Activated T-helper 1 cell treated with anti-CD3 and anti-CD28 coated beads, Interleukin-2, amount 50 U/mL, for 16 hours (primary cell): ENCODE measurements at places on chromosomes 2 and 18.

DNA sequence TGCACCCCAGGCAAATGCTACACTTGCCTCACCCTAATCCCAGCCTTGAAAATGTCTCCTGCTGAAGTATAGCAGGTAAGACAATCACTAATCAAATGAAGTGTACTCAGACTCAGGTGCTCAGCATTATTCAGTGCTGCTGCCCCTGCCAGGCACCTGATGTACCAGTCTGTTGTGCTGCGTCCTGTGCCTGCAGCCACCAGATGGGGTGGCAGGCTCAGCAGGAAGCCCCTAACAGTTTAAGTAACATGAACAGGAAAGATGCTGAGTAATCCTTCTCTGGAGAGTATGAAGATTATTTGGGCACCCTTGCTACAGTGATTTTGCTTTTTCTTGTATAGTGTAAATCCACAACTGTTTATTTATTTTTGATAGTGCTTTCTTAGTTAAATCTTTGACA is 69.1 kb downstream of the TACR1 start:
- DNase-seq: no peak

- DNase-seq: no peak
Observed at GRCh38 chr2:95050385-95051300, 25.1 kb downstream of the MAL start.

GRCh38 chr2:195967336-195967735 is 101.3 kb downstream of the DNAH7 start:
- no peak for DNase-seq

DNA sequence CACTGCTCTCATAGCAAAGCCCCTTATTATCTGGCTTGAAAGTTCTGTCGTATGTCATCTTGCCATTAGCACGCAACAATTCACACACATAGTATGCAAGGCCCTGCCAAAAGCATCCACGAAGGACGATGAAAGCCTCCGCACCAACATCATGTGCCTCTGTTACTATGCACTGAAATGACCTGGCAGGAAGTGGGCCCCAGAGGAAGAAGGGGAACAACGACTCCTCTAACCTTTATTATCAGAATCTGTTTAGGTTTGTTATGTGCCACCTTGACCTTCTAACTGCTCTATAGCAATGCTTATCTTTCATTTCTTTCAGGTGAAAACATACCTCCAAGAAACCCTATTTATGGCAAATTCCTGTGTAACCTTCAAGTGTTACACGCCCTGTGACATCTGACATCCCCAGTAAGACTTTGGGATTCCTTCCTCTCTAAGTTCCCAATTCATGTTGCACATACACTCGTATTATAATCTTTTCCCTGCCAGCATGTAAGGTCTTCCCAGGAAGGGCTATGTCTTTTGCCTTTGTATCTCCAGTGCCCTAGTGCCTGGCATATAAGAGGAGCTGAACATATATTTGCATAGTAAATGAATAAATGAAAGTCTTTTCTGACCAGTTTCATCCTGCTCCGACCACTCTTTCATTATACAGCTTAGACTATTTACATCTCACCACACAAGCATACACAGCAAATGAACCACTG is 7.0 kb upstream of the NDUFV2 start:
- no peak for DNase-seq

- no peak for DNase-seq
Observed at GRCh38 chr18:23178661-23179081, 43.4 kb downstream of the CABLES1 start.

DNA sequence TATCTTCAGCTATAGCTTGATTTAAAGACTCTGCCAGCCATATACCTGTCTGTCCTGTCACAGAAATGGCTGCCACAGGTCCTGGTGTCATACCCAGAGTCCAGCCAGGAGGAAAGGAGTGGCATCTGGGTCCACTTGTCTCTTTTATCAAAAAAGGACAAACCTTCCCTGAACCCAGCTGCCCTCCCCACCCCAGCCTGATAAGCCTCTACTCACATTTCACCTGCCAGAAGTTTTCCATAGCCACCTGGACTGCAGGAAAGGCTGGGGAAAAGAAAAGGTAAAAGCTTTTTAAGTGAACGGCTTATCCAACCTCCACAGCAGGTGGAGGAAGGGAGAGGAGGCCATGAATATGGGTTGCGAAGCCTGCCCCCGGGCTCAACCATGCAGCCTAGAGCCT is 32.8 kb downstream of the TMEM163 start:
- DNase-seq: no peak

GRCh38 chr18:22330508-22330907 is 87.2 kb downstream of the CTAGE1 start:
- no peak for DNase-seq

DNA sequence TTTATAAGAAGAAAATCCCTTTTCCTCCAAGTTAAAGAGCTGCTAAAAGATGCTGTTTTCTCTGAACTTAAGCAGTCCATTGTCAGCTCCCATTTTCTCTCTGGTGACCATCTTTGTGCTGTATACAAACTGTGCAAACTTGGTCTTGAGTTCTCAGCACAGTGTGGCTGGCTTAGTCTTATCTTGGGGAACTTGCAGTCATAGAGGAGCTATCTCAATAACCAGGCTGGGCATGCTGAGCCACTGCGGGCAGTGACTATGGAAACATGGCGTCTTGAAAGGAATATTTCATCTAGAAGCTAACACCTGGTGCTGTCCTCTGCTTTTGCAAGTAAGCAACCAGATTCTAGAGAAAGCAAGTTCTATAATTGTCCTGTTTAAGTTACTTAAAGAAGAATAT is 1334.4 kb upstream of the CELF4 start:
- DNase-seq: no peak

GRCh38 chr18:55239740-55240139 is 280.5 kb upstream of the CCDC68 start:
- no peak for DNase-seq

GRCh38 chr2:42925742-42926433 is 133.5 kb upstream of the HAAO start:
- DNase-seq: no peak

GRCh38 chr2:180077295-180077906 is 70.3 kb upstream of the CWC22 start:
- no peak for DNase-seq

DNA sequence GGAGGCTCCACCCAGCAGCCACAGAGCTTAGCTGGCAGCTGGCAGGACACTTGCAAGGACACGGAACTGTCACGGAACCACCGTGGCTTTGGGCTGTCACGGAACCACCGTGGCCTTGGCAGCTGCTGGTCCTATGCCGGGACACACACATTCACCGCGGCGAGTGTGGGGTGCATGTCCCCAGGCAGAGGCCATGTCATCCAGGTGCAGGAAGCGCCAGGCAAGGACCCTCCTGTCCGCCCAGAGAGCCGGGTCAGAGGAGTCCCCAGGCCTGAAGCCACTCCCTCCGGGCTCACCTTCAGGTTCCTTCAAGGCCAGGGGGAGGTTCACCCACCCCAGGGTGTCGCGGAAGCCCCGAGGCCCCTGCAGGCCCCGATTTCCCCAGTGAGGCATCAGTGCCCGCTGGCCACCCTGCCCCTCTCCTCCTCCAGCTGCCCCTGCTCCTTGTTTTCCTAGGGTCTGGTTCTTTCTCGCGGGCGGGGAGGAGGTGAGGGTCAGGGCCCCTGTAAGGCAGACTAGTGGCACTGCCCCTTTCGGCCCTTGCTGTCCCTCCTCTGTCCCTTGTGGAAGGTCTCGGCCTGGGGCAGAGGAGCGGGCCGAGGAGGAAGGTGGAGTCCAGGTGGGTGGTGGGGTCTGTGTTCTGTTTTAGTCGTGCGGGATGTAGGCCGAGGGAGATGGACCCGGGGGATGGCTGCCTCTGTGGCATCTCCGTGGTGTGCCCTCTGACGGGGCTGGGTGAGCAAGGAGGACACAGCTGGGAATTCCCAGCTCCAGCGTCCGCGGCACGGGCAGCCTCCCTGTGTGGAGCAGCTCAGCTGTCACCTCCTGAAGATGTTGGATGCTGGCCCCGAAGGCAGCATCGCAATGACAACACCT is 60.6 kb downstream of the NFATC1 start:
- no peak for DNase-seq

DNA sequence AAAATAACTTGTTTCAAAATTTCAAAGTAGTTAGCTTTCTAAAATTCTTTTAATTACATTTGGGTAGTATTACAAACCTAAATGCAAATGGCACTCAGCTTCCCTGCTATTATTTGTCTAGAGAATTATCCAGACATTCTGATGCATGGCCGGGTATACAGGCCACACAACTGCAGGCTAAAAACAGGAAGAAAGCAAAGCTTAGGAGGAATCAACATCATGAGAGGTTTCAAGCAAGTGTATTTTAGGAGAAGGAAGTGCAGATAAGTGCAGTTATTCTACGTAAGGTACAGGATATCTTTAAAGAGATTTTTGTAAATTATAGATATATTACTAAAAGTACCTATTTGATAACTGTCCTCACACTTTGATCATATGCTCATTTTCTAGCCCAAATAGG is 46.8 kb upstream of the RNU4ATAC start:
- no peak for DNase-seq

DNA sequence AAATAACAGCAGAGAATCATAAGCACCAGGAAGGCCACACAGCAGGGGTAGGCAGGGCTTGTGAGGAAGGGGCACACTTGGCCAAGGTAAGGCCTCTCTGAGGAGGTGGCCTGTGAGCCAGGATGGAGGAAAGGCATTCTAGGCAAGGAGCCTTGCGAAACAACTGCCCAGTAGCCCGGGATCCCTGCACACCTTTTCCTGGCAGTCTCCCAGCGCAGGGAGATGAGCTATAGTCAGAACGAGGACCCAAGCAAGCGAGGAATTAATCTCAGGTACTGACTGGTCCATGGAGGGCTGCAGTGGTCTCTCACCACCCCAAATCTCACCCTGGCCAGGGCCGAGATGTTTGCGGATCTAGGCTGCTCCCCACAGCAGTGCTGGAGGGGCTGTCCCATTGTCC is 64.9 kb upstream of the STPG4 start:
- no peak for DNase-seq

GRCh38 chr2:231547315-231548110 is 17.3 kb upstream of the NMUR1 start:
- no peak for DNase-seq

GRCh38 chr2:205908212-205909183 is 177.5 kb downstream of the INO80D start:
- no peak for DNase-seq

GRCh38 chr18:785242-785641 is 26.8 kb downstream of the YES1 start:
- no peak for DNase-seq

- no peak for DNase-seq
Observed at GRCh38 chr2:144194326-144195071, 325.4 kb downstream of the ZEB2 start.

- no peak for DNase-seq
Observed at GRCh38 chr2:118750959-118751565, 96.4 kb downstream of the EN1 start.

DNA sequence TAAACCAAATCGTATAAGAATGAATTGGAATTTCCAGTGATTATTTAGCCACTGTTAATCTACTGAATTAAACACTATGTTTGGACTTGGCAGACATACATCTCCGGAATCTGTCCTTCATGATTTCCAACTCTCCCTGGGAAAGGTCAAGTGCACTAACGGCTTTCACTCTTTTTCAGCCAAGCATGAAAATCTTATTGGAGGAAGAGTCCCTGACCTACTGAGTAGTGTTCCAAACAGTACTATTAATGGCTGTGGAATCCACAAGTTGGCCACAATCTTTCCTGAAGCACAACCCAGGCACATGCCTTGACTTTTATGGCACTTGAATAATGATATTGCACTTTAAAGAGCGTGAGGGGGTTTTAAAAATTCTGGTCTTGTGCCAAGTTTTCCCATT is 318.9 kb upstream of the RND3 start:
- DNase-seq: no peak

GRCh38 chr2:177588671-177589070 is 196.1 kb downstream of the AGPS start:
- no peak for DNase-seq

GRCh38 chr2:204475399-204475798 is 69.9 kb upstream of the PARD3B start:
- no peak for DNase-seq

GRCh38 chr2:11503354-11503927 is 30.4 kb upstream of the GREB1 start:
- DNase-seq: no peak

DNA sequence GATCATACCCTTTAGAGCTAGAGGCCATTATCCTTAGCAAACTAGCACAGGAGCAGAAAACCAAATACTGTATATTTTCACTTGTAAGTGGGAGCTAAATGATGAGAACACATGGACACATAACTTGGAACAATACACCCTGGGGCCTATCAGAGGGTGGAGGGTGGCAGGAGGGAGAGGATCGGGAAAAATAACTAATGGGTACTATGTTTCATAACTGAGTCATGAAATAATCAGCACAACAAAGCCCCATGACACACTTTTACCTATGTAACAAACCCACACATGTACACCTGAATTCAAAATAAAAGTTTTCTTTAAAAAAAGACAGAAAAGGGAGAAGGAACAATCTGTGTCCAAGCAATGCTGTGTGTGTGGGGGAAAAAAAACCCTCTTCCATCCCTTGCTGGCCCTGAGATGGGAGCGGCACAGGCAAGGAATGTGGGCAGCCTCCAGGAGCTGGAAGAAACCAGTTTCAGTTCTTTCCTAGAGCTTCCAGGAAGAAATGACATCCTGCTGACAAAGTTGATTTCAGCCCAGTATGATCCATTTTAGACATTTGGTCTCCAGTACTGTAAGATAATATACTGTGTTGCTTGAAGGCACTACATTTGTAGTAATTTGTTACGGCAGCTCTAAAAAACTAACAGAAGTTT is 458.7 kb upstream of the CNTNAP5 start:
- no peak for DNase-seq

DNA sequence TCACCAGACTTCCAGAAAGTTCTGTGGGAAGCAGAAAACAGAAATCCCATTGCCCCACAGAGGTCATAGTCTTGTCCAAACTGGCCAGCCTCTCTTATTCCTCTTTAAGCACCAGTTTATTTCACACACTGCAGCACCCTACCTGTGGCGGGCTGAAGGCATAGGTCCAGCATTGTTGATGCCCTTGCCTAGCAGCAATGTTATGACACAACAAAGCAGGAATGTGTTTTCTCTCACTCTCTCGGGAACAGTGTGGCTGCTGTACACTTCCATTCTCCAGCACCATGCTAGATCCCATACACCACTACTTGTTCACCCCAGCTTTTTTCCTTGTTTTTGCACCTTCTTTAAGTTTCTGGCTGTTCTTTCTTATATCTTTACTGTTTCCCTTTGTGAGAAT is 181.6 kb downstream of the DNAH6 start:
- no peak for DNase-seq

DNA sequence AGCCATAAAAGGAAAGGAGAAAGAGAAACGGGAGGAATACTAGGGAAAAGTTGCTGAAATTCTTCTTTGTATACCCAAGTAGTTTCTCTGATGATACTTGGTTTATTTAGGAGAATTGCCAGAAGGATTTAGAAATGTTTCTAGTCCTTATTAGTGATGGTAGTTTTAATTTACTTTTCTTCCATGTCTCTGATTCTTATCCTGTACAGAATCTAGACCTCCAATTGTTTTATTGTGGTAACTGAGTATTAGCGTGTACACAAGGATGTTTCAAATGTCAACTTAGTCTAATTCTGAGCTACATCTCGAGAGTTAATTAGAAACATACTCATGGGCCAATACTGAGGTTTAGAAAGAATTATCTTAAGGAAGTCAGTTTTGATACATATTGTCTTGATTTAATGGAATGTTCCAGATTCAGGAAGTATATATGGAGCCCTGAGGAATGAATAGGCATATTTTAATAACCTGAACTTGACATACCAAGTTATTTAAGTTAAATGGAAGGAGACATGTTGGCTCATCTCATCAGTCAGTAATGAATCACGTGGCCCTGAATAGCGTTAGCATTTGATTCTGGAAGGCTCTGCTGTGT is 219.6 kb downstream of the LTBP1 start:
- no peak for DNase-seq
